ENCODE measurements at places on chromosomes 11 and 22. TPM values are rescaled to one million over a fixed set of nuclear protein-coding genes. Genes with fewer than 3 reads are reported as not detected.

The CNTF gene
- 2.1 TPM for total RNA-seq

The TRPC6 gene
- not detected for total RNA-seq

The MUC6 gene
- total RNA-seq = not detected

The TAF1D gene
- total RNA-seq = 155 TPM

Measured in tracheal epithelial cell (primary cell).